Heart left ventricle (tissue), 16 donors: ENCODE measurements at places on chromosomes 5 and 9.

DNA sequence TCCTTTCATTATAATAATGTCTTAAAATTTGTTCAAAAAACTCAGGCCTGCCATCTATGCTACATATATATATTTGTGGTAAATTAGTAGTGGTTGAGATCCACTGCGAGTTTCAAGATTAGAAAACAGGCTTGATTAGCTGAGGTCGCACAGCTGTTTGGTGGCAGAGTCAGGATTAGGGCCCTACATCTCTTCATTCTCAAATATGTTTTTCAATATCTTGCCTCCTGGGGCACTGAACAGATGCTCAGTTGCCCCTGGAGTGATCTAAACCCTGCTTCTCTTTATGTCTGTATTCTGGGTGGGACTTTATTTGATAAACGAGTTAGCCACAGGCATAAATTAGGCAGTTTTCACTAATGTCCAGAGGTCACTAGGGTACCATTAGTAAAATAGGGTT, 27.8 kb upstream of the CEP120 start:
- no peak for DNase-seq

DNA sequence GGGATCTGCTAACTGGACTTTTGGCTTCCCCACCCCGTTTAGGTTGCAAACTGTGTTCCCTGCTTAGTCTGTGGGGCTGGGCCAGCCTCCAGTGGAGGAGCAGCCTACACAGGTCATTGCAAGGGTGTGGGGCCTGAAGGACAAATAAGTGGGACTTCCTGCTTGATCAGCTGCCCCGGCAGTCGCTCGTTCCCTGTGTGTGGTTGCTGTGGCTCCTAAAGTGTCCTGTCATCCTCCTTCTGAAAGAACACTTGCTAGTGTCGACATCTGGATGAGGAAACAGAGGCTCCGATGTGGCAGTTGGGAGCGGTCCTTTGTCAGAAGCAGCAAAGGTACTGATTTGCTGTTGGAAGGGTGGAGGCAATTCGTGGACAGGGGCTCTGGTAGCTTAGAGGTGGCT, 88.9 kb upstream of the TBCA start:
- no peak for DNase-seq

DNA sequence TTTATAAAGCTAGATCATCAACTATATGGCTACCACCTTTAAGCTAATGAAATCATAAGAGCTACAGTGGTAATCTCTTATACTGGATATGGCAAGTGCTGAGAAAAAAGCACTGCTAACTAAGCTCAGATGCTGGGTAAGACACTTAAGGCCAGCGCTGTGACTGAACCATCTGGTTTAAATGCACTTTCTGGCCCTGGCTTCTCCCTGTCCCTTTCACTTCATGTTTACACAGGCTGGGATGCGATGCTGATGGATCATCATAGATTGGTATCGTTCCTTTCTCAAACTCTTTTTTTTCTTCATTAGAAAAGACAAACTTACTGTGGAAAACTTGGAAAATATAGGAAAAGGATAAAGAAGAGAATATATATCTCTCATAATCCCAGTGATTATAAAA, 52.3 kb downstream of the KIF24 start:
- no peak for DNase-seq

- DNase-seq: peak; percentile 80
Measured at GRCh38 chr9:121650217-121651007, 1.0 kb upstream of the DAB2IP start.

GRCh38 chr5:159444441-159445082, 114.3 kb upstream of the IL12B start:
- no peak for DNase-seq

- no peak for DNase-seq
Measured at GRCh38 chr9:98302938-98303632, 47.6 kb upstream of the TBC1D2 start.

- DNase-seq: no peak
Measured at GRCh38 chr5:159901772-159902171, 14.5 kb upstream of the ADRA1B start.

- no peak for DNase-seq
Measured at GRCh38 chr5:115894342-115894741, 52.6 kb downstream of the AP3S1 start.

DNA sequence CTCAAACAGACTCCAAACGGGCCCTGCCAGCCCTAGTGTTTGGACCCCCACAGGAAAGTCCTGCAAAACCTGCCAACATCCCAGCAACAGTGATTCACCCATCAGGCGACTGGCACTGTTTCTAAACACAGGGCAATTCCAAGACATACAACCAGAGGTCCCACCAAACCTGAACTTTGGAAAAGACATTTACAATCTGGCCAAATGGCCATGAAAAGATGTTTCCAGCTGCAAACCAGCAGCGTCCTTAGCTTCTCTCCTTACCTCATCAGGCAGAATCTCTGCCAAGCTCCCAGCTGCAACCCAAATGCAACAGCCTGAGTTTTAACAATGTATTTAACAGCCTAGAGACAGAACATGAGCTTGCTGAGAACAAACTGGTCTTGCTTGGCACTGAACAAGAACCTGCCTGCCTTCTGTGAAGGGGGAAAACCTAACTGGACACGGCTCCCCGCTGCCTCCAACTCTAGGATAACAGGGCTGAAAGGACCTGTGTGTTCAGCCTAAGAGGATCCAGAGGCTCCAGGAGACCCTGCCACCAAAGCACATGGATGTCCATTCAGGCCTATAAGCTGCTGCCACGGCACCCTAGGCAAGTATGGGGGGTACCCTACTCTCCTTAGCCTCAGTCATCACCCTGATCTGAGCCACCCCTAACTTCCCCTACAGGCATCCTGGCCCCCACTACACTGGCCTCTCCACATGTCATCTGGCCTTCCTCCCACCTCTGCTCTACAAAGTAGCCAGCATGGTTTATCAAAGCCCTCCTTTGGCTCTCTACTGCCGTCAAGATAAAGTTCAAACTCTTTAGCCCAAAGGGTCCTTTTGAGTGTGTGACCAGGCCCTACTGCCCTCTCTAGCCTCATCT, 5.6 kb downstream of the P4HA2 start:
- DNase-seq: peak; percentile 79

DNA sequence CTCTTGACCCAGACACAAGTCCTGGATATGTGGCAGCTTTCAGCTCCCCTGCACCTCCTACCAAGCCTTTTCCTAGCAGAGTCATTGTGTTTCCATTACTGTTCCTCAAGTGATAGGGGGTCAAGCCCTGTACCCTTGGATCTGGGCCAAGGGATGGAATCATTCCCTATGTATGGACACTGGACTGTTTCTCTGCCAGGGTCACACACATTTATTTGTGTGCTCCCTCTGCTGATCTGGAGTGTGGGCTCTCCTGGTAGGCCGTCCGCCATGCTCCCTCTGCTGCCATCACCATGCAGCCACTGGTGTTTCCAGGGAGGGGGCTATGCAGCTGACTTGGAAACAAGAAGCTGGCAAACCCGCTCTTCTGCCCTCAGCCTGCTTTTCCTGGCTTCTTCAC, 9.5 kb downstream of the GM2A start:
- DNase-seq: no peak

- DNase-seq: no peak
Measured at GRCh38 chr9:37582548-37583157, 6.5 kb upstream of the FBXO10 start.
